ENCODE measurements at places on chromosomes 1 and 21.

GRCh38 chr1:7733276-7733675, 37.8 kb upstream of the VAMP3 start:
- DNase-seq: no peak

DNA sequence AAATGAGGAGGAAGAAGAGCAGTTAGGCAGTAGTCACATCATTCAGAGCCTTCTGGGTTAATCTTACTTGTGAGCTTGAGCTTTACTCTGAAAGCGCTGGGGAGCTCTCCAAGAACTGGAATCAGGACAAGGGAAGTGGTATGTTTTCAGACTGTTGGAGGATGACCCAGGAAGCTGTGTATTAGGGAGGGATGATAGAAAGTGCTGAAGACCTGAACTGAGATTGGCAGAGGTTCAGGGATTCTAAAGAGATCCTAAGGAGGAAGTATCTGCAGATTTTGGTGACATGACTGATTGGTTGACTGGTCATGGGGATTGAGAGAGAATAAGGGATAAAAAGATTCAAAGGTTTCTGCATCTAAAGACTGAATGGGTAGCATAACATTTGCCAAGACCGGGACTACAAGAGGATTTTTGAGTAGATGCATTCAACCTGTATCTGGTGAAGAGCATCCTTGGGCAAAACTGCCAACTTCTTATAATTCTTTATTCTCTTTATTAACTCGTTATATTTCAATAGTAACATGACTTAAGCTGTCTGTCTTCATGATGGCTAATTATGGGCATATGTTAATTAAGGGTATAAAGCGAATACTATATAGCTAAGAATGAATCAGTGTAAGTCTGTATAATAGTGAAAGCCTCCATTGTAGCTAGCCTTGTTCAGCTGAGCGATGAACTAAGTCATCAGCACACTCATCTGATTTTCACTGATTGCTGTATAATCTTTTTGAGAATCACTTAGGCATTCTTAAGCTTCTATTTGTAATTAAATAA, 41.8 kb downstream of the XCL1 start:
- no peak for DNase-seq

GRCh38 chr1:93675931-93676330, 5.7 kb downstream of the BCAR3 start:
- no peak for DNase-seq

DNA sequence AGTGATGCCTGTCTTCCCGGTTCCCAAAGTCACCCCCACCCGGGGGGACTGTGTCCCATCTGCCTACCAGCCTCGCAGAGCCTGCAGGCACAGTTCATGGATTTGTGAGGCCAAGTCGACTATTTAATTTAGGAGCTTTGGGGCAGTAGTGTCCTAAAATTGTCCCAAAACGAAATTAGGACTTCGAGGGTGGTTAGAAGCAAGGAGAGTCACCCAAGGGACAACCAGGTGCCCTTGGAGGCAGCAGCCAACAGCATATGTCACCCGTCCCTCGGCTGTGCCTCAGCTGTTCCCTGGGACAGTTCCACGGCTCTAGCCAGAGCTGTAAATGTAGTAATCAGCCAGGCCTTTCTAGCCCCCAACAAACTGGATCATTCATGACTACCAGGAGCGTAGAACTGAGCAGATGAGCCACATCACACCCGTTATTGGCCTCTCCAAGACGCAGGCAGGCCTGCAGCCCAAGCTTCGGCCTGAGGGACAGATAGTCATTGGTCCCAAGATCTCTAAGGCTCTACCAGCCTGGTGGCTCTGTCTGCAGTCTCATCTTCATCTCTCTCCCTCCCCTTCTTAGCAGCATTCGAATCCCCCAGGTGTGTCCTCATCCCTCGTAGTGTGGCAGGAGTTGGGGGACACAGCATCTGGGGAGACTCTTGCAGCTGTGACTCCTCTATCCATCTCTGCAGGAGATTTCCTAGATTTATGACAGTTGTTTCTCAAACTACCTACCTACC, 2.9 kb downstream of the PAX7 start:
- DNase-seq: no peak

DNA sequence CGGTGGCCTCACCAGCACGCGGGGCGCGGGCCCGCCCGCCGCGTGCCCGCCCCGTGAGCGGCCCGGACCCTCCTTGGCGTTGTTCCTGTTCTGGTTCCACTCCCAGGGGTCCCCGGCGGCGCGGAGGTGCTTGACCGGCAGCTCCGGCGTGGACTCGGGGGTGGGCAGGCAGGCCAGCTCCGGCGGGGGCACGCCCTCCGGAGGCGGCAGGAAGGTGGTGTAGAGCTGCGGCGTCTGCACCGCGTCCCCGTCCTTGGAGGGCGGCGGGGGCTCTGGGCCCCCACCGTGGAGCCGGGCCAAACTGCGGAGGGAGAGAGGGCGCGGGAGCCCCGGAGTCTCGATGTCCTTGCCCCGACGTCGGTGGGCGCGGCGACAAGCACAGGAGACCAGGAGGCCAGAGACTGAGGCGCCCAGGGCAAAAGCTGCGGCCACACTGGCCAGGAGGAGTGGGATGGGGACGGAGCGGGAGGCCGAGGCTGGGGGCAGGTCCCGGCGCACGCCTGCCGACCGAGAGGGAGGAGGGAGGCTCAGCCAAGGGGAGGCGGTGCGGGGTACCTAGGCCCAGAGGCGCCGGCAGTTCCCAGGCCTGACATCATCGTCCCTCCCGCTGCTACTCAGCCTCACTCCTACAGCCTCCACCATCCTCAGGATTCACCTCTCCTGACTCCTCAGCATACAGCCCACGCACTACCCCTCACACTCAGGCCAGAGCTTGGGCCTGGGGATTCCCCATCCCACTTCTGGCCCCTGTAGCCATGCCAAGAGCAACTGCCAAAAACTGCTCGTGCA, 13.2 kb downstream of the SEMA6C start:
- DNase-seq: no peak

GRCh38 chr1:82086739-82087138, 286.0 kb downstream of the ADGRL2 start:
- DNase-seq: no peak

- no peak for DNase-seq
Observed at GRCh38 chr1:39787468-39787867, 1.2 kb downstream of the BMP8B start.

- no peak for DNase-seq
Observed at GRCh38 chr1:27235827-27236226, 1.4 kb downstream of the WDTC1 start.

DNA sequence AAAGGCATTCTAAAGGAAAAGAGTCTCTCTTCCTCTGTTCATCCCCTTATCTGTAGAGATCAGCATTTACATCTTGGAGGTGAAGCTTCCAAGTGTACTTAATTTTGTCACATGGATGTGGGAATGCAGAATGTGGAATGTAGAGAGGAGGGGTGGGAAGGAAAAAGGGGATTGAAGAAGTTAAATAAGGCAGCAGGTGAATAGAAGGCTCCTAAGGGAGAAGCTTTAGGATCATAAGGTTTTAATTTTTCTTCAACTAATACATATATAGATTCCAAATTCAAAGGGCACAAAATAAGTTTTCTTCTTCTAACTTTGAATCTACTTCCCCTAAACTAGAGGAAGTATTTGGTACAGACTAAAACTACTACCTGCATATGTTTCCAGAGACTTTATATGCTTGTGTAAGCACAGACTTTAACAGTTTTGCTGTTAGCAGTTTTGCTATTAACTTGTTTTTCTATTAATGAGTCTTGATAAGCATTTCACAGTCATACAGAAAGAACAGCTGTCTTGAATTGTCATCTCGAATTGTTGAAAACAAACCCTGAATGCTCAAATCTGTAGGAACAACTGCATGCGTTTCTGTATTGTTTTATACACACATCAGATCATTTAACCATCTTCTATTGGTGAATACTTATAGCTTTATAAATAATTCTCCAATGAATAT, 12.7 kb downstream of the TENT5C start:
- no peak for DNase-seq

DNA sequence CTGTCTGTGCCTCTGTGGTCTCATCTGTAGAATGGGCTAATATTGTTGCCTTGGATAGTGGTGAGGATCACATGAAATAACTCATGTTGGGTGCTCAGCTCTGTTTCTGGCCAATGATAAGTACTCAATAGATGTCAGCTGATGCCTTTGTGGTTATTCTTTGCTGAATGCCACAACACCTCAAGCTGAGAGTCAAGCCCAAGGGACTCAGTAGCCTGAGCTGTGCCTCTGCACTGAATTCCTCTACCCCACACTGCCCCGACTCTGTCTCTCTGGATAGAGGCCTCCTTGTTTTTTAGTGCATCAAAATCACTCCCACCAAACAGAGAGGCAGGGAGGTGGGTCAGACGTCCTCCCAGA, 196.1 kb upstream of the VAMP3 start:
- no peak for DNase-seq

DNA sequence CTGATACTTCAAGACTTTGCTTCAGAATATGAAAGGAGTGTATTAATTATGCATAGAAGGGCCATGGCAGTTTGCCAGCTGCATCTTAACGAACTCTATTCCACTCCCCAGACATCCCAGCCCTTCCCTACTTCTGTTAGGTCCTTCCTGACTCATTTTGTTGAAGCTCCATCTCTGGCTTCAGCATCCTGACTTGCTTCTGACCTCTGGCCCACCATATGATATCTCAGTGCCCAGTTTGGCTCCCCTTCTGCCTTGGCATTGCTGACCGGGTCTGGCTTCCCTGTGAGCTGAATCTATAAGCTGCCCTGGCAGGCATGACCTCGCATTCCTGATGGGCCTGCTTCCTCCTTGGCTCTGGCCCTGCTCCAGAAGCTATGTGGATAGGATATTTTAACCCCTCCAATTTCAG, 27.6 kb upstream of the ARHGAP29 start:
- DNase-seq: no peak

DNA sequence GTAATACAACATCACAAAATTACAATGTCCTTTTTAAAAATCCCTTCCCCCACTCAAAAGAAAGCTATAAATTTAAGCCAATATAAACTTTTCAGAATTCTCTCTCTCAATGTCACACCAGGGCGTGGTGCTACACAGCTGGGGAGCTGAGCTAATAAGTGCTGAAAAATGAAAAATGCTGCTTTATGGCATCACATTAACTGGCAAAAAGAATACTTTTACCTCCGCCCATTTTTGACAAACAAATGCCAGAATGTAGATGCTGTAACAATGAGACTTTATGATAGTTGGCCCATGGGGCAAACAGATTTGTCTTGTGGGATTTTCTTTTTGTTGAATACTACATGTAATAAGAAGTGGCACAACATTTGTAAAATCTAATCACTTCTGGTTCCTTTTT, 12.7 kb upstream of the LYPLAL1 start:
- no peak for DNase-seq

- DNase-seq: no peak
Observed at GRCh38 chr1:55078470-55078869, 39.1 kb downstream of the PCSK9 start.

DNA sequence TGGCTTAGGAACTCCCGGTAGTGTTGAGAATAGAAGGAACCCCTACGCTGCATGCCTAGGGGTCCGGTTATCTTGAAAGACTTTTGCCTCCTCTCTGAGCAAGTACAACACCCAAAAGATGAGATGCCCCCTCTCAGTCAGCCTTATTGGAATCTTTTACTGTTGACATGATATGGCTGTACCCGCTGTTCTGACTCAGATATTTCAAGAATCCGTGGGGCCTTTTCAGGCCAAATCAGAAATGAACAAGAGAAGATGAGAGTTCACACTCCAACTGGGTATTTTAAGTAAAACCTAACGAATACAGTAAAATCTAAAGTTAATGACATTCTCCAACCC, 164.2 kb downstream of the PPIAL4G start:
- DNase-seq: no peak

DNA sequence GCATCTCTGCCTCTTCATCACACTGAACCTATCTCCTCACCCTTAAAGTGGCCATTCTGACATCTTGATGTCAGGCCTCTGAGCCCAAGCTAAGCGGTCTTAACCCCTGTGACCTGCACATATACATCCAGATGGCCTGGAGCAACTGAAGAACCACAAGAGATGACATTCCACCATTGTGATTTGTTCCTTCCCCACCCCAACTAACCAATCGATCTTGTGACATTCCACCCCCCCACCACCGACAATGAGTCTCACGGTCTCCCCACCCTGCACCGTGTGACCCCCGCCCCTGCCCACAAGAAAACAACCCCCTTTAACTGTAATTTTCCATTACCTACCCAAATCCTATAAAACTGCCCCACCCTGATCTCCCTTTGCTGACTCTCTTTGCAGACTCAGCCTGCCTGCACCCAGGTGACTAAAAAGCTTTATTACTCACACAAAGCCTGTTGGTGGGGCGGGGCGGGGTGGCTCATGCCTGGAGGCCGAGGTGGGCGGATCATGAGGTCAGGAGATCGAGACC, 21.0 kb upstream of the PINK1 start:
- DNase-seq: no peak

DNA sequence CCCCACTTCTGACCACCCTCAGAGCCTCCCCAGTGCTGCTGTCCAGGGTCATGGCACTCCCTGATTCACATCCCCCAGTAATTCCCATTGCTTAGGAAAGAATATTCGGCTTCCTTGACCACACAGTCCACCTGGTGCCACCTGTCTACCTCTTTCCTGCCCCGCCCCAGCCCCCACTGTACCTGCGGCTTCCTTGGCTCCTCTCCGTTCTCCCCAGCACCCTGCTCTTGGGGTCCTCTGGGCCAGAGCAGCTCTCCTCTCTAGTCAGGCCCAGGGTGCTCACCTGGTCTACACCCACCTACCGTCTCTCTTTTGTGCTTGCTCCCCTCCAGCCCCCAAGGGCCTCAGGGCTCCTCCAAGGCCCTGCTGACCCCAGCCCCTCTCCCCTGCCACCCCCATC, 142.6 kb downstream of the PEX14 start:
- DNase-seq: no peak
